ENCODE measurements at places on chromosomes 13 and 19.

DNA sequence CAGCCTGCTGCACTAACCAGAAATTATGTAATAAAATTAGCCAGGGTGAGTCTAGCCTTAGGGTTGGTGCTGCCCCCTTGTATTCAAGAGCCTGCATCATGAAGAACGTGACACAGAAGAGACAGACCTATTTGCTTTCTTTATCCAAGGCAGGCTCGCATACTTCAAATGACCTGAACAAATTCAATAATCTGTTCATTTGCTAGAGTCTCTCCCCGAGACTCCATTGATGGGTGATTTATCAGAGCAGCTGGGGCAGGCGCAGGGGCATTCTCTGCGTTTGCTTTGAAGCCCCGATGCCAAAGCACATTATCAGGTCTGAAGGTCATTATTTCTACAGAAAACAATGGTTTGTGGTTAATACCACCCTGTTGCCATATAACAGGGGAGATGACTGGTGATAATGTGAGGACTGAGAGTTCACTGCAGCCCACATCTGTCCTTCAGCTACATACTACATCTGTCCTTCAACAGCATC lies 520.3 kb downstream of the DIAPH3 start:
- no peak for DNase-seq

- DNase-seq, result no peak
These were observed 80.1 kb downstream of the ZNF486 start for GRCh38 chr19:20247016-20247683.

DNA sequence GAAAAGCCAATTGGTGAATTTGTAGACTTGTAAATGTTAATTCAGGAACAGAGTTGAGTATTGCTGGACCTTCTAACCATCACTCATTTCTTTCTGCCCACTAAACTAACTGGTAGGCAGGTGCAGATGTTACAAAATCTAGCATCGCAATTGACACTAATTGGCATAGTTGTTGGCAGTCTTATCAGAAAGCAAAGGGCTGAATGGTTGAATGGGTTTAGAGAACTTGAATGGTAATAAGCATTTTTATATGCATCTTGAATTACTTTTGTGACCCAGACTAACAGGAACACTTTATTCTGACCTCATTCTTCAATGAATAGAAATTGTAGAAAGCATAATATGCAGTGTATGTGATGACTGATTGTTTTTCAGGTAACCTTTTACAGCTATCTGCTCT lies 189.1 kb downstream of the GGACT start:
- DNase-seq, result no peak

DNA sequence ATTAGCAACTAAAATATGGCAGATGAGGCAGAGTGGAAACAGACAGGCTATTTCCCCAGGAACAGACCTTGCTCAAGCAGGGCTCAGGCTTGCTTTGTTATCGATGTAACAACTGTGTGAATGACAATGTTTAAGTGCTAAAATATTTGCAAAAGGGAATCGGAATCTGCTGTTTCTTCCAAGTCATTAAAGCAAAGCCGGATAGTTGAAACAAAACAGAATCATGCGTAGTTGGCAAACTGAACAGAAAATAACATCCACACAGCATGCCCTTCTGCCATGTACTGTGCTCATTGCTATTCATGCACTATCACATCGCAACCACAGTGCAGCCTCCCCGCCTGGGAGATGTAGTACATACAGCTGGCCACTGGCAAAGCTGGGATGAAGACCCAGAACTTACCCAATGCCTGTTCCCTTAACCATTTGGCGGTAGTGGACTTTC lies 799.1 kb downstream of the DIAPH3 start:
- no peak for DNase-seq

DNA sequence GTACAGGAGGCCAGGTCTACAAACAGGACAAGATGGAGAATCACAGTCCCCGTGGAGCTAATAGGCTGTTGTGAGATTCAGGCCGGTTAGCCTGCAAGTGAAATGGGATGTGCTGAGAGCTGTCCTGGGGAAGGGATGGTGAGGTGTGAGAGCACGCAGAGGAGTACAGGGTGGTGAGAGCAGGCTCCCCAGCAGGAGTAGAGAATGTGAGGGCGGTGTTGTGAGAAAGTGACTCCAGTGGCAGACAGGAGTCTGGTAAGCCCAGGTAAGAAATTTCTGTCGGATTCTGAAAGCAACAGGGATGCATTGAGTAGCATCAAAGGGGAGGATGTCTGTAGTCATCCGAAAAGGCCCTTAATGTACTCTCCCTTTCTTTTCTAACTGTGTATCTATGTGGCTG lies 50.7 kb upstream of the GPR183 start:
- no peak for DNase-seq

DNA sequence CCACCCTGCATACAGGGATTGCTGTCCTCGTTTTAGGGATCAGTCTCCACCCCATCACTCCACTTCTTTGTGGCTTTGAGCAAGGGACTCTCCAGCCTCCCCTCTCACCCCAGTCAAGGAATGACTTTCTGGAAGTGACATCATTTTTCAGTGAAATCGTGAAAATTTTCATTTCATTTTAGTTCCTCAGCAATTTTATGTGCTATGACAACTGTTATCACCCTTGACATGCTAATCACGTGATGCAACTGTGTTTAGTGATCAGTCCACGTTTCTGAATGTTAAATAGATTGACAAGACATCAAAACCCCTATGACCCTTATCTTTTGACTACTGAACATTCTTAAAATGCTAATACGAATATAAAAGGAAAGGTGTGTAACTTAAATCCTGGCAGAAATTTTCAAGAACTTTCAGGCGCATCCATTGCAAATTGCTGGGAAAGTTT lies 8.0 kb downstream of the C19orf81 start:
- DNase-seq, result no peak

- no peak for DNase-seq
These were observed 7.3 kb upstream of the CEACAM6 start for GRCh38 chr19:41748012-41748411.

- DNase-seq, result no peak
These were observed 1.2 kb downstream of the GPR12 start for GRCh38 chr13:26759249-26759906.

GRCh38 chr19:15253061-15253460 lies 20.8 kb upstream of the EPHX3 start:
- no peak for DNase-seq

DNA sequence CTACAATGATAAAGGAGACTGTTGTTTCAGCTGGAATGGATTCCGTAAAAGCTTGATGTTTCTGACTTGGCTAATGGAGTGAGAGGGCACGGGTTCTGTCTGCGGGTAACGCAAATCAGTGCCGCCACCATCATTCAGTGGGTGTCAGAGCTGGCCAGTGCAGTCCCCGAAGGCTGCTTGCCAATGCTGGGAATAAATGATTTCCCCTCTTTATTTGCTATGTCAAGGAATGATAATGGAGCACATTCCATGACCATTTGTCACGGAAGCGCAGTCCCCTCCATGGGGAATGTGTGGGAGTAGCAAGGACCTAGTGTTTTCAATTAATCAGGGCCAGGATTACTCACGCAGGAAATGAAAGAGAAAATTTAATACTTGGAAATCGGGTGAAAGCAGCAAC lies 899.3 kb downstream of the UQCRFS1 start:
- no peak for DNase-seq

DNA sequence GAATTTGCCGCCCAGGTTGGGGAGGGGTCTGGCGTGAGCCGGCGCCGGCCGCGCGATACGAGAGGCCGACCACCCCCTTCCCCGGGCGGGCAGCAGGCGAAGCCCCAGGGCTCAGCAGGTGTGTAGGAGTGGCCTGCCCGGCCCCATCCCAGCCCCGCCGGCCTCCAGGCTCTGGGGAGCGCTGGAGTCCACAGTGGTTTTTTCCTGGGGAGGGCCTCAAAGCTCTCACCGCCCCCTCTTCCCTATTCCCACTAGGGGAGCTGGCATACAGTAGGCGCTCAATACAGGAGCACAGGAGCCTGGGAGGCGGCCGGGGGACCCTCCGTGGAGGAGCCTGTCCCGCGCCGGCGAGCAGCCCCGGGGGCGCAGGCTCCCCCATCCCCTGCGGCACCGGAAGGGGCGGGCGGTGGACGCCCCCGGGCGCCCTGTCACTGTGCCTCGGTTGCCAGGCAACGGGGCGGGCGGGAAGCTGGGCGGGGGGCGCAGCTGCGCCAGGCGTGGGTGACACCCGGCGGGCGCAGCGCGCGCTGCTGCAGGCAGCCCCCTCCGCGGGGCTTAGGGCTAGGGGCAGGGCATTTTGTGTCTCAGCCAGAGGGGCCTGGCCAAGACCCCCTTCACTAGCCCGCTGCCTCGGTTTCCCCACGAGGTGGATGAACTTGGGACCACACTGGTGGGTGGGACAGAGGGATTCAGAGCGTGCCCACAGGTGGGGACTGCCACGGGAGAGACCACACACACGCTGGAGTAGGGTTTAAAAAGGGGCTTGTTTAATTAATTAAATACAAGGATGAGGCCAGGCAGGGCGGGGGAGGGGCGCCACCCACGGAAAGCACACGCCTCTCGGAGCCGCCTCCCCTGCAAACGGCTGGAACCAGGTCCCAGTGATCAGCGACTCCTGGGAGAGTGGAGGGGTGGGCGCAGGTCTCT lies 3.6 kb upstream of the REXO1 start:
- DNase-seq, result no peak

DNA sequence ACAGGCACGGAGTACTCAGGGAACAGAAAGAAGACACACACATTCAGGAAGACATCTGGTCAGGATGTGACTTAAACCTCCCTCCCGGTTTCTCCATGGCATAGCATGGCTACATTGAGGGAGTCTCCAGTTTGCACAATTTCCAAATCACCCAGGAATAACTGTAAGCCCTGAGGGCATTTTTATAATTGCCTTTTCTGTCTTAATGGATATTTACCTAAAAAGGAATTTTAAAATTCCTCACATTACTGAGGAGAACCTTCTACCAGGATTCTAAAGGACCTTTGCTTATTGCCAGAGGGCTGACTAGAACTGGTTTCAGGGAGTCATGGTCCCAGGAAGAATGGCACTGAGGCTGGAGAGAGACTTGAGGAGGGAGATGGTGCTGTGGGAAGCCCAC lies 21.4 kb downstream of the PEG3 start:
- DNase-seq, result no peak

DNA sequence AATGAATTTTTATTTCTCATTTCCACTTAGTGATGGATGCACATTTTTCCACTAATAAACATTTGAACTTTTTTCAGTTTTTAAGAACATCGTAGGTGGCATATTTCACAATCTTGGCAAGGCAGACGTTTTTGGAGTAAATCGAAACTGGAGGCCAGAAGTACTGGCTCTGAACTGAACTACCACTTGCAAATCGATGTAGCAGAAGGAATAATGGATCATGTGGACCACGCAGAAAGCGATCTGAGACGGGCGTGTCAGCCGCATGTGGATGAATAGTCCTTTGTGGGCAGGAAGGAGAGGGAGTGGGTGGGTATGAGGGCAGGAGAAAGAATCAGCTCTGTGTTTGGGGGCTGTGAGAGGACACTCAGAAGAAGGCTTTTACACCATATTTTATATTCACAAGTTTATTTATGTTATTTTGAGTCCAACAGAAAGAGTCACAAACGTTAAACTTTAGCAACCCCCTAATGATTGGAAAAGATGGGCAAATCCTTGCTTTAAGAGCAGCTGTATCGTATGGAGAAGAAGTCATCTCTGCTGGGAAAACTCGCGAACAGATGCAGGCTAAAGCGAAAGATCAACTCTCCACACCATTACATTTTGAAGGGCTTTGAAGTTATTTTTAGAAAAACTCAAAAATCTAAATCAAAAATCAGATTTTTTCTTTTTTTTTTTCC lies 90.5 kb downstream of the COL4A2 start:
- DNase-seq, result no peak

DNA sequence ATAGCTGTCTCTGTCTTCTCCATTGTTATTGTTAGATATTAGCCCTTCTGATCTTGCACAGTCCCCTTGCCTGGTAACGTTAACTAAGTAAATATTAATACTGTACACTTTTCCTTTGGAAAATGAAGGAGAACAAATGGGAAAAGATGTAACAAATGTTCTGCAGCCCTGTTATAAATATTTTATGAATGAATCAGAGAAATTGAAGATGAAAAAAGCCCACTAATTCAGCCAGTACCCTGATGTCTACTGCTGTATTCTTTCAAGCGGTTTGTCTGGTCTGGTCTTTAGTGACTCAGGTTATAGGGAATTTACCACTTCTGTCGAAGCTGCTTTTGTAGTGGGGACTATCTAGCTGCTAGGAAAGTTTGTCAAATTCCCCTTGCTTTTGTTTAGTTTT lies 121.0 kb downstream of the COG6 start:
- DNase-seq, result peak; percentile 75

- DNase-seq, result no peak
These were observed 168.8 kb downstream of the OLFM4 start for GRCh38 chr13:53197424-53197823.

- DNase-seq, result no peak
These were observed 25.5 kb downstream of the DCLK1 start for GRCh38 chr13:36105726-36106125.

DNA sequence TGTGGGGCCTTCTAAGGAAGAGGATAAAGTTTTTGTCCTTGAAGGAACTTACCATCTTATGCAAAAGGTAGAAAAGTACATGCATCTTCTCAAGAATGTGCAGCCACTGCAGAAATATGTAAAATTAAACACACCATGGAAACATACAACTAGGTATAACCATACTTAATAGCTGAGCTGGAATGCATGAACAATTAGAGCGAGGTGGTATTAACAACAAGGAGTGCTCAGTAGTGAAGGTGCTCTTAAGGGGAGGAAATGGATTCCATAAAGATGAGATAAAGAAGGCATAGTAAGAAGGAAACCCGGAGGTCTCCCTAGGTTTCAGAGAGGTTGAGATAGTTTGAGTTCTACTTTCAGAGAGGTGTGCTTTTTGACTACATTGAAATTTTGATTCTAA lies 415.9 kb downstream of the NDFIP2 start:
- DNase-seq, result no peak

GRCh38 chr13:43512221-43512620 lies 274.6 kb downstream of the ENOX1 start:
- DNase-seq, result no peak

DNA sequence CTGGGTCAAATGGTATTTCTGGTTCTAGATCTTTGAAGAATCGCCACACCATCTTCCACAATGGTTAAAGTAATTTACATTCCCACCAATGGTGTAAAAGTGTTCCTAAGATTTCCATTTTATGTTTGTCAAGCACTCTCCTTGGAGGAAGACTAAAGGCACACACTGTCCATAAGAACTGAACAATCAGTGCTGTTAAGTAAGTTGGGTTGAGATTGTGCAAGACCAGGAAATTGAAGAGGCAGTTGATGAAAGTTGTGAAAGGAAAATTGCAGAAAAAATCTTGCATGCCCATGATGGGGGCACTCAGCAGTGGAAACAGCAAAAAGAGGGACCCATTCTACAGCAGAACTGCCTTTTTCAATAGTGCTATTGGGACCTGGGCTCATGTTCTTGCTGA lies 323.6 kb downstream of the DLEU7 start:
- DNase-seq, result no peak

GRCh38 chr13:46168783-46169182 lies 13.2 kb downstream of the LCP1 start:
- no peak for DNase-seq

- no peak for DNase-seq
These were observed 35.7 kb downstream of the KCNC3 start for GRCh38 chr19:50293263-50294004.

- DNase-seq, result no peak
These were observed 8.3 kb upstream of the KLF16 start for GRCh38 chr19:1871630-1872029.

DNA sequence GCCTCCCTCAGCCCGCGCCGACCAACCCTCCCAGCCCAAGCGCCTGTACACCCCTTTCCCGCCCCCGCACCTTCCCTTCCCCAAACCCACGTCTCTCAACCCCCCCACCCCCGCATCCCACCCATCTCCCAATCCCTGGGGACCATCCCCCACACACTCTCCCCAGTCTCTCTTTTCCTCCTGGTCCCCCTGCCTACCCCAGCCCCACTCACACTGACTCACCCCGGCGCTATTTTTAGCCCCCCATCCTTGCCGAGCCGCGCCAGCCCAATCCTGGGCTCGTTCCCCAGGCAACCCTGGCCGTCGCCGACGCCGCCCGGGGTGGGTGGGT lies 11.7 kb downstream of the CIC start:
- DNase-seq, result no peak

All from AG04449 (cell line).